Central memory CD4-positive, alpha-beta T cell (primary cell): ENCODE measurements at places on chromosomes 3 and 15.

DNA sequence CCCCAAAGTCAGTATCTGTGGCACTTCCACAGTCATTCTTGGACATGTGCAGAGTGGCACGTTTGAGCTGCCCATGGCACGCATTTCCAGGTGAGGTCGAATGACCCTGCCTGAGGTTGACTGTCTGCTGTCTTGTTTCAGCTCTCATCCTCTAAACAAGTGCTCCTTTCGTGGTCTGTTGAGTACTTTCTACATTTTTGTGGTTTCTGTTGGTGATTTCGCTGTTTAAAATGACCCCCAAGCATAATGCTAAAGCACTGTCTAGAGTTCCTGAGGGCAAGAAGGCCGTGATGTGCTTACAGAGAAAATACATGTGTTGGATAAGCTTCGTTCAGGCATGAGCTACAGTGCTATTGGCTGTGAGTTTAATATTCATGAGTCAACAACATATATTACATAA is 40.0 kb upstream of the SAMMSON start:
- DNase-seq: no peak

GRCh38 chr3:142664819-142665218 is 59.0 kb upstream of the TRPC1 start:
- no peak for DNase-seq

DNA sequence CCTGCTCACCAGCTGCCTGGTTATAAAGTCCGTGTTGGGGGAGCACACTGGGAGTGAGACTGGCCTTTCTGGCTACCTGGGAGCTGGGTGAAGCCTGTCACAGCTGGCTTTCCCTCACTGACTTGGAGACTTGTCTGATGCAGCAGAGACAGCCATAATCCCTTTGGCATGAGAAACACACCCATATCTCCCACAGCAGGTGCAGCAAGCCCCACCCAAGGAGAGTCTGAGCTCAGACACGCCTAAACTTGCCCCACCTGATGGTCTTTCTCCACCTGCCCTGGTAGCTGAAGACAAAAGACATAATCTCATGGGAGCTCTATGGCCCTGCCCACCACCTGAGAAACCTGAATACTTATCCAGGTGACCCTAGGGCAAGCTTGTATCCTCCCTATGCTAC is 54.8 kb downstream of the NMD3 start:
- no peak for DNase-seq

DNA sequence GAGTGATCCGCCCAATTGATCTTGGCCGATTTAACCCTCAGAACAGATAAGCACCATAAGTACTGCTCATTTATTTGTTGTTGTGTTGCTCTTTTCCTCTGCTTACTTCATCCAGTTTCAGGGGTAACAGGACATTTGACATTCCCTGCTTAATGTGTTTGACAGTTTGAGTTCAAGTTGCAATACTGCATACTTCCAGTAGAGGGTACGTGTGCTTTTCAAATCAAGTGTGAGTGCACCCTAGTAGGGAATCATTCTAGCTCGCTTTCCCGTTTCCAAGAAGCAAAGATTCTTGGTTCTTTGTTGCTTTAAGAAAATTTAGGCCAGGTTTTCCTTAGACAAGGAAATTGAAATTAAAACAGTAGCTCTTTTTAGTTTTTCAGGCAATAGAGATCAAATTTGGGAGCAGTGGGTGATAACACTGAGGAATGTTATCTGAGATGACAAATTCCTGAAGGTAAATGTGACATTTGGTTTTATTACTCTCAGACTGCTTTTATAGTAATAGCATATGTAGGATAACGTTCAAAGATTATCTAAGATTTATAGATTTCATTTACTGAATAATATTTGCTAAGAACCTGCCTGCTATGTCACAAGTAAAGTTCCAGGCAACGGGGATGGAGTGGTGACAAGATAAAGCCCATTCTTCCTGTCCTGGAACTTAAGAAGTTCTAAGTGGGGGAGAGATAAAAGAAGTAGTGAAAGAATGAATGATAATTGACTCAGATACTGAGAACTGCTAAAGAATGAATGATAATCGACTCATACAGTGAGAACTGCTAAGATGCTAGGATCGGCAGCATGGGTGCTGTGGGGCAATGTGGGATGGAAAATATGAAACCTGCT is 73.3 kb downstream of the SYNPR start:
- DNase-seq: no peak

GRCh38 chr15:35691891-35692867 is 146.2 kb upstream of the DPH6 start:
- DNase-seq: no peak

DNA sequence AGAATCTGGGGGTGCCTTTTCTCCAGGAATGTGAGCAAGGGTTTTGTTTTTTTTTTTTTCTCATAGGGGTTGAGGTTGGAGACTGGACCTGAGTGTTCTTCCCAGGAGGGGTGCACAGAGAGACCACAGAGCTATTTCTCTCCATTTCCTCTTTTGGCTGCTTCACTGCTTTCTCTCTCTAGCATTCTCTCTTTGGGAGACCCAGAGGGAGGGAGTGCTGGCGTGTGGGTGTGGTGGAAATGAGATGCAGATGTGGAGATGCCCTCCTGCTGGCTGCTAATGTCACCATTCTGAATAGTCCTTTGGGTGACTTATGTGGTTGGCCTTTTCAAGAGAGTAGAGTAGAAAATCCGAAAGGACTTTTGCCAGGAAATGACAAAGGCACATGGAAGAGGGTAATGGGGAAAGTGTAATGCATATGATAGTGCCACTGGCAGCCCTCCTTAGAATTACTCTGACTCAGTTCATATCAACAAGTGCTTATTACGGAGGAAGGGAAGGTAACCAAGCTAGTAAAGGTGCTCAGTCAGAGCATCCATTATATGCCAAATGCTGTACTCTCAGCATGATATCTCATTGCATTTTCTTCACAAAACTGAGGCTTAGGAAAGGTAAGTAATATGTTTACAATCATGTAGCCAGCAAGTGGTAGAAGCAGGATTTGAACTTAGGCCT is 1.9 kb downstream of the SYN2 start:
- DNase-seq: no peak

DNA sequence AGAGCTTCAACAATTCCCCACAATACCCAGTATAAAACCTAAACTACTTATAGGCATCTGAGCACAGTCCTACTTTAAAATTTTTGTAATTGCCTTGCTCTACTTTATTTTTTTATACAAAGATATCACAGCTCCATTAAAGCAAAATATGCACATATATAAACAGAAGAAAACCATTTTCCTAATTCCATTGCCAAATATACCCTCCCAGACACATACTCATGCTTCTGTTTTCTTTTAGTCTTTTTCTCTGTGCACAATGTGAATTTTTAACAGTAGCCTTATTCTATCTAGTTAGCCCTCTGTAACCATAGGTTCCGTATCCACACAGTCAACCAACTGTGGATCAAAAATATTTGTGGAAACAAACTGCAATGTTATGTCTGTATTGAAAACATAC is 260.5 kb downstream of the SCAPER start:
- DNase-seq: no peak

GRCh38 chr3:20008646-20009045 is 3.4 kb downstream of the PP2D1 start:
- no peak for DNase-seq

DNA sequence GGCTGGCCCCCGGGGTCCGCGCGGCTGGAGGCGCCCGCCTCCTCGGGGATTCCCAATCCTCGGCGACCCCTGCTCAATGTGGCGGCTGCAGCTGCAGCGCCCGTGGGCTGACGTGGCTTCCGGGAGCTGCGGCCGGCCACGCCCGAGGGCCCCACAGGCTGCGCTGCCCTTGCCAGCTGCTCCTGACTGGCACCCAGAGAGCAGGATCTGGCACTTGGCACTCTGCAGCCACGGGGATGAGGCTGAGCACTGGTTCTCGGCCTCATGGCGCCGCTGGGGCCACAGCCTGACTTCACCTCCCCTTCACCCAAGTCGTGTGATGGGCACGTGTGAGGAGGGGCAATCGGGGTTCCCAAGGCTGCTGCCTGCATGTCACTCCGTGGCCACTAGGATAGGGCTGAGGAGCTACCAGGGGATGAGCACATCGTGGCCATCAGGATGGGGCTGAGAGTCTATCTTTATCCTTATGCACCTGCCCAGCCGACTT is 267.8 kb upstream of the FRG2C start:
- DNase-seq: no peak

GRCh38 chr3:99470841-99471240 is 167.6 kb upstream of the COL8A1 start:
- no peak for DNase-seq
